ENCODE measurements at places on chromosomes 2 and 18.

- DNase-seq, result no peak
Observed at GRCh38 chr2:43326101-43326825, 99.9 kb upstream of the ZFP36L2 start.

GRCh38 chr2:69057660-69058059 is 44.7 kb downstream of the ANTXR1 start:
- DNase-seq, result no peak

GRCh38 chr18:79218605-79219190 is 149.5 kb downstream of the ATP9B start:
- DNase-seq, result no peak

DNA sequence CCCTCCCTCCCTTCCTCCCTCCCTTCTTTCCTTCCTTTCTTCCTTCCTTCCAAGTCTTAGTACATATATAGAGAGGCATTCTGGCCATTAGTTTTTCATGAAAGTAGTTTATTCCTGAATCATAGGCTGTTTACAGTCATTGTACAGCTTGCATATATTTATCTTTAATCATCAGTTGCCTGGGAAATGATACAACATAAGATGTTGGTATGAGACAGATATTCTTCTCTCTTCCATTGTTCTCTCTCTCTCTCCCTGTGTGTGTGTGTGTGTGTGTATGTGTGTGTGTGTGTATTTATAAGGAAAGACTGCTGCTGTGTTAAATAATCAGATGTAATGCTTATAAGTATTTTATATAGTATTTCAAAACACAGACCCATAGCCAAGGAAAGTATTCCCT is 289.8 kb upstream of the UBE2E3 start:
- no peak for DNase-seq

DNA sequence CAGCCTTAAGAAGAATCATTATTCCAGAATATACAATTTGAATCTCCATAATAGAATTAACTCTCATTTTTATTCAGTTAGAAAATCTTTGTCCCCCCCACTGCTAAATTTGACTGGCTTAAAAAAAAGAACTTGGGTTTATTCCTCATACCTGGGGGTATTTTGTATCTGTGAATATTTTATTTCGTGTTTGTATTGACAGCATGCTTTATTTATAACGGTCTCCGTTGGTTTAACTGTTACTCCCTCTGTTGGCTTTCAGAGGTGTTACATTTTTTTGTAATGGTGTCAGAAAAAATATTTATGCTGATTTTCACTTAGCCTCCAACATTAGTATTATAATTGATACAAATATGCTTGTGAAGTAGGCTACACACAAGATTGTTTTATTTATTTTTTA is 109.1 kb downstream of the HAUS1 start:
- no peak for DNase-seq

DNA sequence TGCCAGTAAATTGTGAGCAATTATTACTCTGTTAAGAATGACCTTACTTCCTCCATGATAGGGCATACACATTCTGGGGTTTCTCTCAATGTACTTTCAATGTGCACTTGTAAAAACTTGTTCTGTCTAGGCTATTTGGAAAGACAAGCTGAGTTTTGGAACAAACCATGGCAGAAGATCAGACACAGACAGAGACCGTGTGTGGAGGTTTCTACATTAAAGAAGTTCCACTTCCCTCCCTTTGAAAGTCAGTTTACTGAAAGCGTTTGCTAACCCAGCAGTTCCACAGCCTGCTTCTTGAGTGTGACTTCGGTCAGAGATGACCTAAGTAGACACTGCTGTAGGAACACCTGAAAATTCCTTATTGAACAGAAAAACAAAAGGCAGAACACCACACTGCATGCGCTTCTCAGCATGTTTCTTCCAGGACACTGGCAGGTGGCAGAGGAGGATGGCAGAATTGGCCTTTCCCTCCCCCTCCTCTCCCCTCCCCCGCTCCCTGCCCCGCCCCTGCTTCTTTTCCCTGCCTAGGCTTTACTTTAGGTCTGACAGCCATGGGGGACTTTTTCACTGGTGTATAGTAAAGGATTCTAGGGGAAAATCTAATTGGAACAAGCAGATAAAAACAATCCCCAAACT is 109.8 kb downstream of the NOL10 start:
- no peak for DNase-seq

DNA sequence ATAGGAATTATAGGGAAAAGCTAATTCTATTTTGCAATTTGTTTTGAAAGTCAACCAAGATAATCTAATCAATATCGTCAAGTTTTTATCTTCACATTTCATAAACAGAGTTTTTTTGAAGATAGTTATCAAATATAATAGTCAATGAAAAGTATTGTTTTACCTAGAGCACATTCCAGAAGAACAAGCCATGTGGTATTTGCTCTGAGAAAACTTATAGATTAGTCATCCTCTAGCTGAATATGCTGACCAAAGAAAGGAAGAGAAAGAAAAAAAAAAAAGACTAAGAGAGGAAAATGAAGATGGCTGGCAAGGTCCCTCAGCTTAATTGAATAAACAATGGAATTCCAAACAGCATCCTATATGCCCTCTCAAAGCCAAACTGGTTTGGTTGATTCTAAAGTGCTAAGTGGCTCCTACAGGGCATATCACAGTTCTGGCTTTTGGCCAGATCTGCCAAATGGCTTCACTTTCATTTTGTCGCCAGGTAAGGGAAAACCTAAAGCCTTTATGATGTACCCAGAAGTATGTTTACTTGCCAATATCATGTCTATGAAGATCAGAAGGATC is 132.6 kb downstream of the VWC2L start:
- no peak for DNase-seq

DNA sequence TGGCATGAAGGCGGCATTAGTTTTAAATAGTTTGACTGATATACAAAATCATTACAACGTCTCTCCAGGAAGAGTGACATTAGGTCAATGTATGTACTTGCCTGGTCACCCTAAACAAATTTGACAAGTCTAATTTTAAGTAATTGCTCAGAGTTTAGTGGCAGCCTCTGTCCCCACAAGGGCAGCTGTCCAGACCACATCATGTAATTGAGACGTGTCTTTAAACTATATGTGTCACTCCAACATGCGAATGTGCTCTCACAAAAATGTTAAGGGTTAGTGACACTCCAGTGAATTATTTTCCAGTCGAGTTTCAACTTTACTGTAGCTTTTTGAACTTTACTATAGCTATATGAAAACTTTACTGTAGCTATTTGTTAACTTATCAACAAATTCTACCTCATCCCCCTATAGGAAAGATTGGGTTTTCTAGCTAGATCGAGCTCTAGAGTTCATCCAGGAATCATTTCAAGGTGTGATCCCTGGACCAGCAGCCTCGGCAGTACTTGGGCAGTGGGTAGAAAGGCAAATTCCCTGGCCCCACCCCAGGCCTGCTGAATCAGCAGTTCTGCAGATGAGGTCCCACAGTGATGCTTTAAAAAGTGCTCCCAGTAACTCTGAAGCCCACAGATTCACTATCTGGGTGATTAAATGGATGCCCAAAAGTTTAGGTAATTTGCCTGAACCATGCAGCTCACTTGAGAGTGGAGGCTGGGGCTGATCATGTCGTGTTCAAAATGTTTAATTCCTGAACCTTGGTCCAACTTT is 66.4 kb upstream of the POU3F3 start:
- DNase-seq, result no peak

DNA sequence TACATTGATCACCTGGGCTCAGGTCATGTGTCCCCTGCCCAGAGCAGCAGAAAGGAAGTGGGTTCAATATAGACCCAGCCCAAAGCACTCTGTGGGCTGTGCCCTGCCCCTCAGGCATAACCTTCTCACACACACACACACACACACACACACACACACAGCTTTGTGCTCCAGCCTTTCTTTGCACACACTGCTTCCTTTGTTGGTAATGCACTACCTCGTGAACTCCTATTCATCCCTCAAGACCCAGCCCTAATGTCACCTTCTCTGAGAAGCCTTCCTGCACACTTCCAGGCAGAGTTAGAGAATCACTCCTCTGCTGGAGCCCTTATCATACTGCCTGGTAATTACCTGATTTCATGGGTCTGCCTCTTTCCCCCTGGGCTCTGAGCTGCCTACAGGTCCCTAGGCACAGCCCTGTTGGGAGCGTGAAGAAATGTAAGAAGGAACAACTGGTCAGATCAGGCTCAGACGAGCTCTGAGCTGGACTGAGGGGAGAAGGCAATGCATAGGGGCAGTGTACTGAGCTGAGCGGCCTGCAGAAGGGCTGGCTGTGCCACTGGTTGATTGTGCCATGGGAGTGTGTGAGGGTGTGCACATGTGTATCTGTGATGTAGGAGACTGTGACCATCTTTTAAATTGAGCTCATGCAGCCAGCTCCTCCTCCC is 210.3 kb downstream of the GLI2 start:
- no peak for DNase-seq

- DNase-seq, result no peak
Observed at GRCh38 chr2:112121682-112122254, 16.4 kb upstream of the FBLN7 start.

GRCh38 chr2:136118819-136119716 is 1.1 kb upstream of the CXCR4 start:
- no peak for DNase-seq
